Glutamatergic neuron (in vitro differentiated cells): ENCODE measurements at places on chromosomes 4 and X. TPM values are rescaled to one million over a fixed set of nuclear protein-coding genes. Genes with fewer than 3 reads are reported as not detected.

DNA sequence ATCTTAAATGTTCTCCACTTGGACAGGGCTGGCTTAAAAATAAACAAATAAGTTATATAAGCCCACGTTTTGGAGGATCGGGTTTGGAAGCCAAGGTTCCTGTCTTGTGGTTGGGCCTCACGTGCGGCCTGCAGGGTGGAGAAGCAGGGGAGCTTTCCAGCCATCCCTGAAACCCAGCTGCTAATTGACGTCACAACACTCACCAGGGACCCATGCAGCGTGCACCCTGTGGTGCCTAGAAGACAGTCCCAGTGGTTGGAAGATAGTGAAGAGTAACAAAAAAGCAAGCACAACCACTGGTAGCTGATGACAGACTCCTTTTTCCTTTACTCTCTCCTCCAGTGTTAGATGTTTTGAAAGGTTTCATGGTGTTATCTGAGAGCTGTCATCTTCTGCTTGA, 142.0 kb upstream of the RBPJ start:
- H3K27ac ChIP-seq, result no peak overlapping the region
- no peak for DNase-seq
- no peaks in the 10 kb centered on the region for H3K36me3 ChIP-seq
- H3K4me1 ChIP-seq, result no peaks in the 10 kb centered on the region
- H3K4me3 ChIP-seq, result no peak overlapping the region

DNA sequence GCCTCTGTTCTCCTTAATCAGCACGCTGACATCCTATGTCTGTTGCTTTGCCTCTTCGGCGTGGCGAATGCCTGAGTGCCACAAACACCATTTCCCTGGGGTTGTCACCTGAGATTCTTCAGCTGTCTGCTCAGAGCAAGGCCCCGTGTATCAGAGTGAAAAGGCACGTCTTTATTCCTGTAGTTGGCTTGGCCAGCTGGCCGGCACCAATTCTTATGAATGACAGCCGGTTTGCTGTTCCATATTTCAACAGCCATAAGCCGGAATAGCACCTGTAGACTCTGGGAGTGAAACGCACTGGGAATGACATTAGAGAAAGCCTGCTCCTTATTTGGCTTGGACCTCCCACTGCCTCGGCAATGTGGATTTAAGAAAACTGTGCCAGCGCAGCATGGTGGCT, 89.3 kb downstream of the MGST2 start:
- H3K4me3 ChIP-seq, result no peak overlapping the region
- peaks cover 12% of the 10 kb centered on the region for H3K27me3 ChIP-seq

- no peak overlapping the region for H3K4me3 ChIP-seq
- peaks cover 2% of the 10 kb centered on the region for H3K36me3 ChIP-seq
- no peak for DNase-seq
- no peaks in the 10 kb centered on the region for H3K27me3 ChIP-seq
- H3K4me1 ChIP-seq, result peaks cover 6% of the 10 kb centered on the region
These were observed 7.3 kb downstream of the SEC24B start for GRCh38 chr4:109440948-109441347.

DNA sequence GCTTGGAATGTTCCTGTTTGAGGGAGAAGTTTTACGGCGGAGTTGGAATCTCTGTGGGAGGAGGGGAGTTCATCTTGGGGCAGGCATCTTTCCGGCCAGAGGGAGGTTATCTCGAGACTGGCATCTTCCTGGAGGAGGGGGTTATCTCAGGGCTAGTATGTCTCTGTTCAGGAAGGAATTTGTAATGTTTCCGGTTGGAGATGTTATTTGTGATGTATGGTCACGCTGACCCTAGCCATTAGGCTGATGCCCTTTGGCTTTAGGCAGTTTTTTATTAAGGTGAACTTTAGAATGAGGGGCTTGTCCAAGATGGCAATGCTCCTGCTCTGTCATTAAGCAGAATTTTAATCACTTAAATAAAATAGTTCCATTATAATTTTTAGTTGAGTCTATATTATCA, 449.7 kb downstream of the PCDH10 start:
- H3K4me1 ChIP-seq, result no peaks in the 10 kb centered on the region
- H3K27me3 ChIP-seq, result no peaks in the 10 kb centered on the region
- H3K4me3 ChIP-seq, result no peak overlapping the region
- no peak overlapping the region for H3K27ac ChIP-seq

Gene SLC9B2
- 14.4 TPM for total RNA-seq

Gene ATP5ME
- total RNA-seq, result 230 TPM

Gene CXorf49
- not detected for total RNA-seq

Gene TMEM144
- total RNA-seq, result not detected

DNA sequence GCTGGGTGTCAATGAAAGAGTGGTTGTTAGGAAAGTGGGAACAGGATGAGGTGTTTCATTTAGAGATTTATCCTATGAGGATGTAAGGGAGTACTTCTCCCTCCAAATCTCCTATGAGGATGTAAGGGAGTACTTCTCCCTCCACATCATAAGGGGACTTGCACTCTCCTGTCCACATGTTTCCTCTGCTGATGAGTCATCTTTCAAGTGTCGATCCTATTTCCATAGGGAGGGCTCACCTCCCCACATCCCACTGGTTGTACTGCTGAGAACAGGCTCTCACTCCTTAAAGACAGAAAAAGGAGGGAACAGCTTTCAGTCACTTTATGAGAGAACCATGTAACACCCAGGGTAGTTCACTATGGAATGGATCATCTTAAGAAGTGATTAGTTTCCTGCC, 65.0 kb downstream of the INPP4B start:
- H3K4me3 ChIP-seq, result no peak overlapping the region
- H3K27me3 ChIP-seq, result no peaks in the 10 kb centered on the region
- no peak overlapping the region for H3K27ac ChIP-seq
- no peaks in the 10 kb centered on the region for H3K4me1 ChIP-seq
- DNase-seq, result no peak
- H3K36me3 ChIP-seq, result no peaks in the 10 kb centered on the region

Gene PGAM4
- not detected for total RNA-seq

Gene MORF4L2
- 409 TPM for total RNA-seq

DNA sequence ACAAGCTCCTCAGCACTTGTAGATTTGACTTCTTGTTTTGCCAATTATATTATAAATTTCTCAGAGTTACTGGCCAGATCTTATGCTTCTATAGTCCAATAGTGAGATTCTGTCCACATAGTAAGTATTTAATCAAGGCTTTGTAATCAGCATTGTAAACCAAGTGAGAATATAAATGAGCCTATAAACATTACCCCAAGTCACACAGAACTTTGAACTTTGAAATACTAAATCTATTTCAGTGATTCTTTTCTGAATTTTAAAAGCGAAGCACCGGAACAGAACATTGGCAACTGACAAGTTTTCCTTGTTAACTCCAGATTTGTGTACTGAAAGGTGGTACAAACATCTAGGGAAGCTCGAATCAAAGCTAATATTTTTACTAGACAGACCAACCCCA, 37.2 kb downstream of the PPM1K start:
- no peaks in the 10 kb centered on the region for H3K4me1 ChIP-seq
- peaks cover 2% of the 10 kb centered on the region for H3K27me3 ChIP-seq
- H3K27ac ChIP-seq, result no peak overlapping the region
- no peak overlapping the region for H3K4me3 ChIP-seq
- DNase-seq, result no peak
- no peaks in the 10 kb centered on the region for H3K36me3 ChIP-seq

- H3K4me3 ChIP-seq, result no peak overlapping the region
- no peak for DNase-seq
These were observed 206.3 kb downstream of the SHROOM3 start for GRCh38 chr4:76641351-76641750.

Gene WNK3
- total RNA-seq, result 19.7 TPM

Gene ABCD1
- total RNA-seq, result 13.5 TPM

DNA sequence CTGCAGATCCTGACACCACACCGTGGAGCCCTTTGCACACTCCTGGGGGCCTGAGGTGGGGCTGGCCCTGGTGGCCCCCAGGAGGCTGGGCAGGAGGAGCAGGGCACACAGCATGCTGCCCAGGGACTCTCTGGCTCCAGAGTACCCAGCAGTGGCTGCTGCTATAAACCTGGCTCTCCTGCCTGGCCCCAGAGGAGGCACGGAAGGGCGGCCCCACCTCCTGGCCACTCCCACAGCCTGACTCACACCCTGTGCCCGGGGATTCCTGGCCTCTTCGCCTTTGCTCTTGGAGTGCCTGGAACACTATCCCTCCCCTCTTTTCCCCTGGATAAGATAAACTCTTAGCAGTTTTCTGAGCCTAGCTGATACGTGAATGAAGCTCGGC, at the start of gene PSAPL1:
PSAPL1 (minus strand) TSS at position 165 of the 385 bp plus-strand sequence; CDS start at position 114, 51 bp downstream.
- H3K4me1 ChIP-seq, result peaks cover 3% of the 10 kb centered on the region
- no peak for DNase-seq
- H3K36me3 ChIP-seq, result peaks cover 6% of the 10 kb centered on the region
- no peak within 1 kb of the TSS for H3K4me3 ChIP-seq

DNA sequence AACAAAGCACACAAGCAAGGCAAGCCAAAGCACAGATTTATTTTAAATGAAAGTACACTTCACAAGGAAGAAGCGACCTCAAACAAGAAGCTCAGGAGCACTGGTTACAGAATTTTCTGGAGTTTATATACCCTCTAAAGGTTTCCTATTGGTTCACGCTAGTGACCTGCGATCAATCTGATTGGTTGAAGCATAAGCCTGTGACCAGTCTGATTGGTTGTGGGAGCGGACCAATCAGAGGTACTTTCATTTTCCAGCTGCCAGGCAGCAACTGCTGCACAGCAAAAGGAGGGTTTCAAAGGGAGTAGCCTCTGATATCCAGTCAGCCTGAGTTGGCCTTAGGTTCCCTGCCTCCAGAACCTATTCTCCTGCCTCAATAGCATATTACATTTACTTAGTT, 4.6 kb upstream of the AREG start:
- H3K36me3 ChIP-seq, result no peaks in the 10 kb centered on the region
- no peak for DNase-seq
- H3K27me3 ChIP-seq, result peaks cover 3% of the 10 kb centered on the region
- no peak overlapping the region for H3K27ac ChIP-seq

DNA sequence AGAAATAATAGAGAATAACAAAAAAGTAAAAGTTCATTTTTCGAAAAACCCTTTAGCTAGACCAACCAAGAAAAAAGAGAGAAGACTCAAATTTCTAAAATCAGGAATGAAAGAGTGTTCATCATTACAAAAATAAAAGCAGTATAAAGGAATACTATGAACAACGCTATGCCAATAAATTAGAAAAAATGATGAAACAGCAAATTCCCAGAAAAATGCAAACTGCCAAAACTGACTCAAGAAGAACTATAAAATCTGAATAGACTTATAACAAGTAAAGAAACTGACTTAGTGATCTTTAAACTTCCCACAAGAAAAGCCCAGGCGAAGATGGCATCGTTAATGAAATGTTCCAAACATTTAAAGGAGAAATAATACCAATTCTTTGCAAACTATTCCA, 3.1 kb upstream of the ZCCHC13 start:
- H3K36me3 ChIP-seq, result no peaks in the 10 kb centered on the region
- no peaks in the 10 kb centered on the region for H3K4me1 ChIP-seq
- H3K4me3 ChIP-seq, result no peak overlapping the region

- H3K4me1 ChIP-seq, result no peaks in the 10 kb centered on the region
- H3K27me3 ChIP-seq, result no peaks in the 10 kb centered on the region
- no peak overlapping the region for H3K4me3 ChIP-seq
- DNase-seq, result no peak
- no peaks in the 10 kb centered on the region for H3K36me3 ChIP-seq
These were observed 2302.5 kb downstream of the ARAP2 start for GRCh38 chr4:33941854-33942253.

DNA sequence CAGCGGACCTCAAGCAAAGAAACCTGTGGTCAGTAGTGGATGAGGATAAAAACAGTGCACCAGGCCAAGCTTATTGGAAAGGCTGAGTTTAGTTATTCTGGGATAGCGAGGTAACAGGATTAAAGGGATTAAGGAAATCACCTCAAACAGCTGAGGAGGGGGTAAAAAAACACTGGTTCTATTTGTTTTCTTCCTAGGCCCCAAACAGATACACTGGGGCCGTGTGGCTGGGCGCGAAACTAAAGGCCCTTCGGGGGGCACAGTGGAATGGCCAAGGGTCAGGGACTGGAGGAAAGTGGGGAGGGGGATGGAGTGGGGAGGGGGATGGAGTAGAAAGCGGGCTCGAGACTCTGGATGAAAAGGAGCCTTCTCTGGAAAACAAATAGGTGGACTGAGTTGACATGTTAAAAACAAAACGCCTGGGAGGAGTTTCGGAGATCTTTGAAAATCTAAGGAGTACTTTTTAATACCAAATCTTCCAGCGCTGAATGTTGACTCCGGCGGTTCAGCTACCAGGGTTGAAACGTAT, 2.9 kb downstream of the SOX3 start:
- peaks cover under 1% of the 10 kb centered on the region for H3K4me1 ChIP-seq
- DNase-seq, result no peak
- H3K27me3 ChIP-seq, result peaks cover 10% of the 10 kb centered on the region

DNA sequence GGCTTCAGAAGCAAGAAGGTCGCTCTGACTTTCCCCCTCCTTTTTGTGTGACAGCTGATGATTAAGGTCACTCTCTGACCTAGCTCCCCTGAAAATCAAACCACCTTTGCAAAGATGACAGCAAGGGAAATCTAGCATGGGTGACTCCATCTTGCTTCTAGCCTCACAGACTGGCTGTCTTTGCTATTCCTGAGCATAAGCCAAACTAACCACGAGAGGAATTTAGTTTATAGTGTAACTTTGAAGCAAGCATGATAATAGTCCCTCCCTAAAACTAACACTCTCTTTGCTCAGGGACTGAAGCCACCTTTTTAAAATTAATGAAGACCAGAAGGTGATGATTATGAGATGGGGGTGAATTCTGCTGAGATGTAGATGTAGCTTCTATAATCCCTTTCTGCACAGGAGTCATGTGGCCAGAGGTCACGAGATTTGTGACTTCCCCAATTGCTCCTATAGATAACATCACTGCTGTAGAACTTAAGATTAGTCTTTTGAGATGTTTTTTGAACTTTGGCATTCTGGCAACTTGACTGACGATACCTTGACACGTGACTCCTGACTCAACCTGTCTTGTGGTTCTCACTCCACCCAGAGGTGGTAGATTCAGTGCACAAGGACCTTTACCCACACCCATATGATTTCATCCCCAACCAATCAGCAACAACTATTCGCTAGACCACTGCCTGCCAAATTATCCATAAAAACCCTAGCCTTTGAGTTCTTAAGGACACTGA, 14.9 kb upstream of the PDE5A start:
- peaks cover 5% of the 10 kb centered on the region for H3K4me1 ChIP-seq
- H3K27me3 ChIP-seq, result peaks cover 2% of the 10 kb centered on the region
- no peak overlapping the region for H3K27ac ChIP-seq

GRCh38 chrX:6210230-6210629, 18.4 kb downstream of the NLGN4X start:
- no peak overlapping the region for H3K27ac ChIP-seq
- DNase-seq, result no peak
- H3K4me3 ChIP-seq, result no peak overlapping the region
- peaks cover 3% of the 10 kb centered on the region for H3K4me1 ChIP-seq

Gene LRIT3
- 0.12 TPM for total RNA-seq

Gene ADRA2C
- total RNA-seq, result 4.8 TPM

Gene ANAPC4
- total RNA-seq, result 41.3 TPM

Gene PDZD11
- 47.4 TPM for total RNA-seq

DNA sequence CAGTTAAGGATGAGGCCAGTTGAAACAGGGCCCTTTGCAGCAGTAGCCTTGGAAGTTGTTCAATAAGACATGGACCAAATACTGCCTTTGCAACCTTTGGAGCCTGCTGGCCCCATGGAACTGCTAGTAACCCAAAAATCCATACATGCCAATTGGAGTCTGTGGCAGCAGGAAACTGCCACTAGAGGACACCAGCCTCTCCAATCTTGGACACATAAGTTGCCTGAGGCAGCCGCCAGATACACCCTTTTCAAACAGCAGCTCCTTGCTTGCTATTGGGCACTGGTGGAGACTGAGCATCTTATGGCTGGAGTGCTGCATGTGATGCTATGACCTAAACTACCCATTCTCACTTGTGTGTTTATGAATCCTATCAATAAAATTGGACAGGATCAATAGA, 14.8 kb upstream of the LAP3 start:
- H3K4me3 ChIP-seq, result no peak overlapping the region
- H3K36me3 ChIP-seq, result no peaks in the 10 kb centered on the region
- no peak overlapping the region for H3K27ac ChIP-seq
- peaks cover 5% of the 10 kb centered on the region for H3K4me1 ChIP-seq
- no peak for DNase-seq
- H3K27me3 ChIP-seq, result no peaks in the 10 kb centered on the region
